Aorta (tissue), 5 donors: ENCODE measurements at places on chromosomes 2 and 18. TPM values are rescaled to one million over a fixed set of nuclear protein-coding genes. Genes with fewer than 3 reads are reported as not detected.

GREB1 gene
- polyA plus RNA-seq = 0.13 TPM

TFCP2L1 gene
- 1.1 TPM for polyA plus RNA-seq

SP140 gene
- polyA plus RNA-seq = 0.13 TPM

TMEM247 gene
- polyA plus RNA-seq = not detected

KIAA1328 gene
- polyA plus RNA-seq = 6.0 TPM

LRRC30 gene
- polyA plus RNA-seq = not detected

MOCOS gene
- polyA plus RNA-seq = 0.90 TPM

DPP10 gene
- 0.13 TPM for polyA plus RNA-seq

LOXHD1 gene
- not detected for polyA plus RNA-seq

CELF4 gene
- not detected for polyA plus RNA-seq

CNDP1 gene
- 5.4 TPM for polyA plus RNA-seq

CD226 gene
- 0.15 TPM for polyA plus RNA-seq

PLEKHH2 gene
- polyA plus RNA-seq = 2.9 TPM

TMEM17 gene
- polyA plus RNA-seq = 0.79 TPM

ARHGAP25 gene
- polyA plus RNA-seq = 2.6 TPM
